ENCODE measurements at places on chromosomes 1 and 21.

GRCh38 chr1:203269654-203270020 lies 35.7 kb upstream of the BTG2 start:
- DNase-seq = no peak

DNA sequence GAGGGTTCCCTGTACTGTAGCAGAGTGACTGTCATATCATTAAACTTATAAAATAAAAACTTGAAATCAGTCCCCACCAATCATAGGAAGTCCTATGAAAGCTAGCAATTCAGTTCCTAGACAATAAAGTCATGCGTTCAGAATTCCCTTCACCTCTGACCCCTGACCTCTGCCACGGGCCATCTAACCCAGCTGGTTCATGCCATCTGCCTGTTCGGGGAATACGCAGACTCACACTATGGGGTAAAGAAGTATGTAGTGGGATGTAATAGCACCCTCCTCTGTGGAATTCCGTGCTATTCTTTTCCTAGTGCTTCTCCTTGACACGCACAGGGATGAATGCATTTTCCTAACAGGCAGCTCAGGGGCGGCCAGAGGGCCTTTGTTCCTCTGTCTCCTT lies 2.1 kb downstream of the GSTM4 start:
- DNase-seq = no peak

GRCh38 chr1:213685992-213686582 lies 301.7 kb upstream of the PROX1 start:
- no peak for DNase-seq

- DNase-seq = no peak
Measured at GRCh38 chr1:6109688-6110087, 64.0 kb downstream of the KCNAB2 start.
